ENCODE measurements at places on chromosomes 4 and X.

- no peak for DNase-seq
Measured at GRCh38 chr4:30714408-30715031, 5.6 kb upstream of the PCDH7 start.

DNA sequence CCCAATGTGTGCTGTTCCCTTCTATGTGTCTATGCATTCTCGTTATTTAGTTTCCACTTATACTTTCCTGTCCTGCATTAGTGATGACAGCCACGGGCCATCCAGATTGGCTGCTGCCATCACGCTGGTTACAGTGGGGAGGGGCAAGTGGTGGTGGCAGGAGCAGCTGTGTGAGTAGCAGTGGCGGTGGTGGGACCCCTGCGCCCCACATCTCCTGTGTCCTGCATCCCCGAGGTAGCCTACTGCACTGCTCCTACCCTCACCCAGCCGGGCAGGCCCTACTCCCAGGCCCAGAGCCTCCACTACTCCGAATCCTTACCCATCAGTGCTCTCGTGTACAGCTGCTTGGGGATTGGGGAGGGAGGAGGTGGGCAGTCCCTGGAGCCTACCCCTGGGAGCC is 798.7 kb upstream of the AGA start:
- no peak for DNase-seq

- DNase-seq, result no peak
Measured at GRCh38 chrX:110442635-110443034, 84.0 kb downstream of the RTL9 start.

- no peak for DNase-seq
Measured at GRCh38 chr4:156146571-156146970, 192.9 kb upstream of the CTSO start.

DNA sequence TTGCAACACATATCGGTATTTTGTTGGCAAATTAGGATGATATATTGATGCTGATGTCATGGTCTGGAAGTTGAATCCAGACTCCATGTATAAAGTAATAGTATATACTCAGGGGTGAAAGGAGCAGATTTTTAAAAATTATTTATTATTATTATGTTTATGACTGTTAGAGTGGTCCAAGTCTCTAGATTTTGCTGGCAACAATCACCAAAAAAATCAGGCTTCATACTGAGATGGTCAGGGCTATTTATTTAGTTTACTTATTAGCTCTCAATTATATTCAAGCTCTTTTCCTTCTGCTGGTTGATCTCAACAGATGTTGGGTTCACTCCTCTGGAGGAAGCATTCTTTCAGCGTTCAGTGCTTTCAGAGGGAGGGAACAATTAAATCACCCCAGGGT is 73.9 kb upstream of the VCX3B start:
- no peak for DNase-seq

DNA sequence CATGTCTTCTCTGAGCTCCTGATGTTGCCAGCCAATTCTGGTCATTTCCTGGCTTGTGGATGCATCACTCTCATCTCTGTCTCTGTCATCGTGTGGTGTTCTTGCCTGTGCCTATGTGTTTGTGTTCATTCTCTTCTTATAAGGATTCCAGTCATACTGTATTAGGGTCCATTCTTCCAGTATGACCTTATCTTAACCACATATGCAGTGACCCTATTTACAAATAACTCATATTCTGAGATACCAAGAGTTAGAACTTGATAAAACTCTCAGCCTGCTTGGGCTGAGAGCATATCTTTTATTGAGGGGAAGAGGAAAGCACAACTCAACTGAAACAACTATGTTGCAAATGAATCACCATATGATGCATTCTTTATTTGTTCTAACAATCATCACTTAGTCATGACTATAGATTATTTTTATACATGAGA is 189.0 kb upstream of the ANXA10 start:
- DNase-seq, result peak; percentile 41

DNA sequence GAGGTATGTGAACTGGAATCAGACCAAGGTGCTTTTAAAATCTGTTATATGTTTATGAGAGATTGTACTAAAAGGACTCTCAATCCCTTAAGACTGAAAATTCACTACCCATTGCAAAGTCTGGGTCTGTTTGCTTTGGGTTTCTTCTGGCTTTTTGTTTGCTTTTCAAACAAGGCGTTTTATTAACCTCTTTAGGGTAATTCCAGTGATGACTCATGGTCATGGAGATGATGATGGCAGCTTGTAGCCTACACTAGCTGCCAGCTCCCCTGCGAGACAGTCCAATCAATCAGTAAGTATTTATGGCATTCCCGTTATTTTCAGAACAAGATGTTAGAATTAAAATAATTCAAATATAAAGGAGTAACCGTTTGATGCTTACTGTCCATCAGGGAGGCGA is 643.8 kb upstream of the FTHL17 start:
- DNase-seq, result no peak

GRCh38 chrX:69070949-69071650 is 94.2 kb downstream of the PJA1 start:
- DNase-seq, result no peak

- DNase-seq, result no peak
Measured at GRCh38 chr4:119663160-119663788, 34.7 kb upstream of the PDE5A start.

DNA sequence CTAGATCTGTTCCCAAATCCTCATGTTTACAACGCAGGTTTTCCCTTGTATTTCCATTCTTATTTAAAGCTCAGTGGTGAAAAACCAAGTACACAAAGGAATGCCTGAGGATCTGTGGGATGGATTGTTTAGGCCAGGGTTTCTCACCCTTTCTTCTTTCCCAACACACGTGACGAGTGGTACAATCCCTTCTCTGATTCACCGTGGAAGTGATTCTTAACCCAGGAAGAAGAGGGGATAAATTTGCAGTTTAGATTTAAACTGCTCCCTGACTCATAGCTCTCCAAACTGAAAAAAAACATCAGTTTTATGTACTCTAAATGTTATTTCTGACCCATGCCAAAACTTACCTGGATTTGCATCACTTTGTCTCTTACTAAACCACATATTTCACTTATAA is 17.0 kb downstream of the PAQR3 start:
- no peak for DNase-seq

DNA sequence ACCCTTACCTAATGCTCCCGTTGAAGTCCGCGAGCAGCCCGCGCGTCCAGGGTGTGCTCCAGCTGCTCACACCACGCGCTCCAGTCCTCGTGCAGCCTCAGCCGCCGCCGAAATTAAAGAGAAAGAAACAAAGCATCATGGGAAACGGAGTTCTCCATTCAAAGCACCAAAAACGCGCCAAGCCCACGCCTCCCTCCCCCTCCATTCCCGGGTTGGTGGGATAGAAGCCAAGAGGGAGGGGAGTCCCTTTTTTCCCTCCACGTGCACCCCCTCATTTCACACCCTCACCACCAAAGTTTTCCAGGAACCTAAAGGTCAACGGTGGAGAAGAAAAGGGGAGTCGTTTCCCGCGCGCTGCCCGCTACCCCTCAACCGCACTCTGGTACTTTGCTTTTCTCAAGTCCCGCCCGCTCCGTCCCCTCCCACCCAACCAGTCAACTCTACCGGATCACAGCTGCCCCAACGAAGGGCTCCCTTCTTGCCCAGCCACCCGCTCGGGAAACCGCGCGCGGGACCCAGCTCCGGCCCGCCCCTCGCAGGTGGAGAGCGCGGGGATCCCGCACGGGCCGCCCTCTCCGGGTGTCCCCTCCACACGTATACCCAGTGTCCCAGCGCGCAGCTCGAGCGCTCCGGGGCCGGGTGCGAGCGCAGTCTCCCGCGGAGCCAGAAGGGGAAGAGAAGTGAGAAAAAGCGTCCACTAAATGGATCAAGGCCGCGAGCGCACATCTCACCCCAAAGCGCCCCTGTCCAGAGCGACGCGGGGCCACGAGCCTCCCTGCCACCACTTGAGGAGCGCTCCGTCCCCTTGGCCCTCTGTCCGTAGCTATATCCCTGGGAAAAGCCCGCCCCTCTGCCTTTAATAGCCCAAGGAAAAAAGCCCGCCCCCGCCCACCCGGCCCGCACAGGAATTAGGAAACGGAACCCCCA is 65.1 kb upstream of the CCDC160 start:
- no peak for DNase-seq

GRCh38 chrX:38890326-38890725 is 89.1 kb downstream of the MID1IP1 start:
- DNase-seq, result no peak

DNA sequence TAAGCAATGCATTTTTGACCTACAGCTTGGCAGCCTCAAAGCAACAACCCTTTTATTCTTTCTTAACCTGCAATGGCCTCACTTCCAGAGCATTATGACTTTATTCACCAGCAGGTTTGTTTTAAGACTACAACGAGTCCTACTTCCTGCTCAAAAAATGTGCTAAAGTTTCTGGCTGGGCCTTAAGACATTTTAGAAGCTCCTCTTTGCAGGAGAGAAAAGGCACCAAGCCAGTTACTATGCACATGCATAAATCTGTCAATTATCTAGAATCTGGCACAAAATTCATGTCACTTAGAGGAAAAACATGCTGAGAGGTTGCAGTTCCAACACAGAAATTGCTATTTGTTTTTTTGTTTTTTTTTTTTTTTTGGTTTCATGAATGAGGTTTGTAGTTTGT is 223.0 kb upstream of the EPHA5 start:
- DNase-seq, result no peak

GRCh38 chr4:20418861-20419451 is 167.3 kb downstream of the SLIT2 start:
- DNase-seq, result peak; percentile 52

GRCh38 chr4:75340561-75340960 is 173.6 kb downstream of the RCHY1 start:
- DNase-seq, result no peak

- no peak for DNase-seq
Measured at GRCh38 chr4:12173496-12173895, 744.8 kb upstream of the HS3ST1 start.

GRCh38 chr4:157700898-157701694 is 471.7 kb downstream of the GASK1B start:
- DNase-seq, result peak; percentile 22

GRCh38 chr4:10305816-10306215 is 151.4 kb downstream of the ZNF518B start:
- DNase-seq, result no peak

- DNase-seq, result no peak
Measured at GRCh38 chr4:112517911-112518310, 1.9 kb upstream of the NEUROG2 start.

DNA sequence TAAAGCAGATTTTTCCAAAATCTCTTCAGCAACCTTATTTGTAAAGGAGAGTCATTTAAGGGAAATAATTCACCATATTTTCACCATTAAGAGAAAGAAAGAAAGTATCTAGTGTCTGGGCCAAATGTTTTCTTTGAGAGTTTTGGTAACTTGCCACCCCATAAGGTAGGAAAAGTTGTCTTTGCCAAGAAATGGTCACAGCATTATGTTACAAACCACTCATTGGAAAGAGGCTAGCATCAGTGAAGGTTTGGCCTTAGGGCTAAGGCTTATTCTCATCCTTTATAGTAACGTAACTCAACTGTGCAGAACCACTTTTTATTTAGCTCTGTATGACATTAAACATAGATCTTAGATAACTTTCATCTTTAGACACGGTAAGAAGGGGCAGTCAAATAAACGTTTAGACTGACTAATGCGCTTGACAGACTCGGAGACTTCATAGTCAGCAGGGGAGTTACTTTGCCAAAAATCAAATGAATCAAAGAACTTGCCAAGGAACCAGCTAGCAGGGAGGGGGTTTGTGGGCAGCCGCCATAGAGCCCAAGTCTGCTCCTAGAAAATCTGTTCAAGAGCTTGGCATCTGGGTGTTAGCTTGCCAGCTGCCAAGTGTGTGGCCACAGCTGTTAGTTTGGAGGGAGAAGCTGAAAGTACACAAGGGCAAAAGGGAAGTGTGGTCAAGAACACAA is 182.8 kb upstream of the GRID2 start:
- DNase-seq, result no peak

GRCh38 chr4:31585503-31585902 is 865.3 kb downstream of the PCDH7 start:
- no peak for DNase-seq

DNA sequence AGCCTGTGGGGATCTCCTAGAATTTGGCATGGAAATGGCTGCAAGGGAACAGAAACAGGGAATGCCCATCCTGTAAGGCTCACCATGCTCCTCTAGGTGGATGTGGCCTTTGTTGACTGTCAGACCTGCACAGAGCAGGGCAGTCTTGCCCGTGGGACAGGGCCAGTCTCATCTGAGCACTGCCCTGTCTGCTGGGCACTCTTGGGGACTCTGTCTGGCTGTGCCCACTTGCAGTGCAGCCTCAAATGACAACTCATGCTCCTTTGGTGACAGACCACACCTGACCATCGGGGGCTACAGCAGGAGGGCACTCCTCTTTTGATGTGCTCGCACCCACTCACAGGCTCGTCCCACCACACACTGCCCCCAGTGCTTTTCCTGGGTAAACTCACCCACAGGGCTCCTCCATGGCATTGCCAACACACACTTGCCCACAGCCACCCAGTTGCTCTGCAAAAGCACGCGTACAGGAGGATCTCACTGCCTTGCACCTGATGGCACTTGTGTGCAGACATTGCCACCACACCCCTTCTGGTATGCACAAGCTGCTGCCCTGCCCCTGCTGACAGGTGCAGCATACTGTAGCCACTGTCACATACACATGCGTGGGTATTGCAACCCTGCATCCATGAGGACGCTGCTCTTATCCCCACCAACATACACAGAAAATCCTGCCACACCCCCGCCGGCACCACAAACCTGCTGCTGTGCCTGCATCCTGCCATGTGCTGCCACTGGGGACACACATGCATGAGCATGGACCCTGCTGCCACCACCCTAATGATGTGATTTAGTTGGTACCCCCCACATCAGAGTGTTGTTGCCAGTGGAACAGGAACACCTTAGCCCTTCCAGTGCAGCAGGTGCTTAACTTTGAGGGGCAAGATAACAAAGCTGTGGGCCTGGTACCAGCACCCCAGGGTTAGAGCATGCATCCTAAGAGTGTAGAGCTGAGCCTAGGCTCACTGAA is 100.1 kb upstream of the ARHGEF9 start:
- DNase-seq, result no peak

- no peak for DNase-seq
Measured at GRCh38 chr4:113588895-113589668, 172.5 kb downstream of the CAMK2D start.

- DNase-seq, result no peak
Measured at GRCh38 chr4:67894659-67895058, 10.9 kb upstream of the TMPRSS11D start.

GRCh38 chrX:50448565-50448964 is 22.1 kb downstream of the DGKK start:
- DNase-seq, result no peak

- peak; percentile 31 for DNase-seq
Measured at GRCh38 chrX:118603981-118604380, 108.4 kb downstream of the DOCK11 start.

DNA sequence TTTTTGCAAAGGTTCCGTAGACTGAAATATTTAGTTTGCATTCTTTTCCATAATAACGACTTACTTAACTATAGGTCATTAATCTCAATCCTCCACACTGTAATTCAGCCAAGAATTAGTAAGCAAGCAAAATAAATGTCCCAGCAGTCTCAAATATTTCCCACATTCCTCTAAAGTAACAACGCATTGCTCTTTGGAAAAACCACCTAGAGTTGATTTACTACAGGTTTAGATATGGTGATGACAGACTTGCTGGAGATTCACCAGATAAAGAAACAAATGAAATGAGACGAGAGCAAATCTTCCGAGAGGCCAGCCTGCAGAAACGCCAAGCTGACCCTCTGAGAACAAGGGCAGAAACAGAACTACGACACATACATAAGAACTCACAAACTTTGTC is 28.9 kb downstream of the TENM3 start:
- no peak for DNase-seq

GRCh38 chr4:2483237-2483636 is 14.3 kb downstream of the RNF4 start:
- no peak for DNase-seq

GRCh38 chr4:21819086-21819485 is 129.5 kb downstream of the KCNIP4 start:
- no peak for DNase-seq

Data from glomerular endothelial cell (primary cell).